Stimulated activated naive B cell treated with anti-CD40 and anti-IgM and Interleukin-4, amounts not matched to agents 10 μg/mL and 1 μg/mL and 100 μg/mL, for 72 hours (primary cell): ENCODE measurements at places on chromosomes 3 and 15.
A peak's percentile ranks its signal among the peaks of the same experiment; 100 is the strongest.

- no peak for DNase-seq
Measured at GRCh38 chr3:124584552-124585391, 145.5 kb upstream of the UMPS start.

DNA sequence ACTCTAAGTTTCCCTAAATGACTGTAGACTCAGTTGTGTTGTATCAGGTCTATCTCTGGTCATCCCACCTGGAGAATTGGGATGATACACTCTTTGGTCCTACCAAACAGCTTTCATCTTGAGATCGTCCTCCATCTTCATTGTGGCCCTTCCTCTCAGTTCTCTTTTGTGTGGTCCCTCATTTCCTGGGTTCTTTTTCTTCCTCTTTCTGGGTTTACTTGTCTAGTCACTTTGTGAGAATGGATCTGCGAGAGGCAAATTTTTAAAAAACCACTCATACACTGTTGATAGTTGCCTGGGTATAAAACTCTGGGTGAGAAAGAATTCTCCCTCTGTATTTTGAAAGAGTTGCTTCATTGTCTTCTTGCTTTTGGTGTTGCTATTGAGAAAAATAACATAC, 6.0 kb upstream of the AMOTL2 start:
- DNase-seq = no peak

DNA sequence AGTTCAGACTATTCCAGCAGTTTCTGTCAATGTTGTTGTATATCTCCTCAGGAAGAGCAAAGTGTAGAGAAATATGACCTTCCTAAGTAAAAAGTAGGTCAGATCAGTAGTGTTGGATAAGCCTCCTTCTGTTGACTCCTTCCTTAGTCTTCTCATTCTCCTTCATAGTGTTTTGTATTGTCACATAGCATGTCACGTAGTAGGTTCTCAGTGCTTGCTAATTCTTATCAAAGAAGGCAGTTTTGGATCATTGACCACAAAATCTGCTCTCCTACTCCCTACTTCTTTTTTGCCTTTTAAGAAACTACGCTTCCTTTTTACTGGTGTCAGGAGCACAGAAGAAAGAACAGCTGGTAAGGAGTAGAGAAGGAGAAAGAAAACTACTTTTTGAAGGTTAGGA, 1.0 kb upstream of the MGA start:
- no peak for DNase-seq

DNA sequence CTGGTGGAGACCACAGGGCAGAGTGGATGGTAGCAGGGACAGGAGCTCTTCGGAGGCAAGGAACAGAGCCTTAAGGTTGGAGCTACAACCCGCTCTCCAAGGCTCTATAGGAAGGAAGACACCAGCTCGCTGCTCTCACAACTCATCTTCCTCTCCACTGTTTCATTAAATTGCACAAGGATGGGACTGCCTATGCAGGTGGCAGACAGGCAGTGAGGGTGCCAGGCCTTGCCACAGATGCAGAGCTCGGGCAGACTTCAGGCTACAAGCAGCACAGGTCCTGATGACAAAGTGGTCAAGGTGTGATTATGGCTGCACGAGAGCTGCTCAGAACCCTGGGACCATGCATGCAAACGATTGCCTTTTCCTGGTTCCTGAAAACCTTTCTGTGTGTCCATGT, 144.6 kb downstream of the FOXP1 start:
- DNase-seq = no peak

DNA sequence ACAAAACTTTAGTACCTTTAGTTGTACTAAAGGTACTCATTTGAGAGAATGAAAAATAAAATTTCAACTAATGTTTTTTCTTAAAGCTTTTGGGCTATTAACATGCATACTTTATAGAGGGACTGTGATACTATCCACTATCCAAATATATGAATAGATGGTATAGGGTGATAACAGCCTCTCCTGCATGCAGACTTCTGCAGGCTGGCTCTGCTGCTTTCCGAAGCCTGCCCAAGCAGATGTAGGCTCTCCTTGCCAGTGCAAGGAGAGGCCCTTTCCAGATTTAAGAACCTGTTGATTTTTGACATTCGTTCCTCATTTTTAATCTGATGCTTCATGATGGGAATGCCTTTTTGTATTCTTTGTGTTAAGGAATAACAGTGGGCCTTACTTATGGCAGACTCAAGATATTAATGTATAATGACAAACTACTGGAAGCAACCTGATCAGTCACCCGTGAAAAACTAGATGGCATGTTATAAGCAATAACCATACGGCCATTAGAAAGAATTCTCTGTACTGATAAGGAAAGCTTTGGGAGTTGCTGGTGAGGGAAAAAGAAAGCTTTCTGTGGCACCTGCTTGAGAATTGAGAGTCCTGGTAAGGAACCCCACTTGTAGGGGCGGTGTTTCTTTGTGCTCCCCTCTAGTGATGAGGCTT, 181.7 kb downstream of the TP63 start:
- no peak for DNase-seq

DNA sequence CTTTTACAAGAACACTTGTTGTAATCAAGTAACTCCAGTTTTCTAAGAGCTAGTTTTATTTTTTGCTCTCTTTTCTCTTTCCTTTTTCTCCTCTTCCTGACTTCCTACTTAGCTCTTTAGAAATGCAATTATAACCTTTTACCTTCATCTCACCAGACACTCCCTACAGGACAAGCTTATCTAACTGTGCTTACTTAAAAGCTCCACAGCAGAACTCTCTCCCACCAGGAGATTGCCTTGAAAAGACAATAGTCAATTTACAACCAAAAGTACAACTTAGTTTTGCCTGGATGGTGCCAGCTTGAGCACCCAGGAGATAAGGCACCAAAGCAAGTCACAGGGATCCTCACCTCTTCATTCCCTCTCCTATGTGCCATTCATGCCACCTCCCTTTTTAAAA, 573.8 kb upstream of the LMCD1 start:
- no peak for DNase-seq

GRCh38 chr3:173336261-173336660, 61.3 kb upstream of the NLGN1 start:
- DNase-seq = no peak

DNA sequence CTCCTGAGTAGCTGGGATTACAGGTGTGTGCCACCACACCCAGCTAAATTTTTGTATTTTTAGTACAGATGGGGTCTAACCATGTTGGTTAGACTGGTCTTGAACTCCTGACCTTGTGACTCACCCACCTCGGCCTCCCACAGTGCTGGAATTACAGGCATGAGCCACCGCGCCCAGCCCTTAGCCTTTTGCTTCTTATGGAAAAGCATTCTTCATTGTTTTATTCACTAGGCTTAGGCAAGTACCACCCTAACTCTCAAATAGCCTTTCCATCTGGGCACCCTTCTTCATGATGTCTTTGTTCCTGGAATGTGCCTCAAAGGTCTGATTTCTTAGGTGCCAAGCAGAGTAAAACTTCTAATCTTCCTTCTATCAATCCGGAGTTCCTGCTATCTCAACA, 641.8 kb downstream of the FHIT start:
- DNase-seq = no peak

DNA sequence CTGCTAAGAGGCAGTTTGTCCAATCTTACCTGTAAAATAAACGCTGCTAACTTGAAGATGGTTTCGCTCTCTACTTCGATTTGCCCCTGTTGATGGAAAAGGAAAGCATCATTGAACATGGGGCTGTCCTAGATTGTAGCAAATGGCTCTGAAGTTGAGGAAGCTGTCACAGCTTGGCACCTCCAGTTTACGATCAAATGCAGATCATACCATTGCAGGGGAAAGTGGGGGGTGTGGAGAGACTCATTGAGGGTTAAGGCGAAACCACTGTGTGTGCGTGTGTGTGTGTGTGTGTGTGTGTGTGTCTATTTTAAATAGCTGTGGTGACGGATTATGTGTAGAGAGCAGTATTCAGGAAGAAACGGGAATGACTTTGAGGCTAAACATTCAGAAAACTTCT, 127.6 kb upstream of the LMOD3 start:
- no peak for DNase-seq

- no peak for DNase-seq
Measured at GRCh38 chr3:124775877-124776276, 45.6 kb downstream of the UMPS start.

- peak; percentile 11 for DNase-seq
Measured at GRCh38 chr3:73448761-73449301, 175.9 kb downstream of the PDZRN3 start.

GRCh38 chr3:58880182-58880581, 169.6 kb downstream of the CFAP20DC start:
- DNase-seq = no peak

GRCh38 chr3:46966811-46967210, 9.7 kb downstream of the CCDC12 start:
- DNase-seq = no peak

GRCh38 chr3:32423956-32424557, 32.4 kb downstream of the CMTM7 start:
- no peak for DNase-seq

GRCh38 chr3:65433480-65433879, 605.2 kb downstream of the MAGI1 start:
- no peak for DNase-seq

DNA sequence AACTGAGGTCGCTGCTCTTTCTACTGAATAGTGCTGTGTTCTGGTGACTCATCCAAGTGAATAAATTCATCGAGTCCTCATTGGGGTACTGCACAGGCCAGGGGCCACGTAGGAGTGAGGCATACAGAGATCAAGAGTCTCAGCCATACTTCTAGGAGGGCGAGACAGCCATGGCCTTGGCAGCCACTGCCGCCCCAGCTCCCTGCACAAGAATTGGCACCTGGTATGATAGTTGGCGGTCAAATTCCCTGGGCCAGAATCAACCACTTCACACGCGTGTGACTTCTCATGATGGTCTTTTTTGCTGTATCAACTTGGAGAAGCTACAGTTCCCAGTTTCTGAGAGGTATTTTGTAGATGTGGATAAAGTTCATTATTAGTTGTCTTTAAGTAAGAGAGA, 161.6 kb downstream of the OSBPL10 start:
- no peak for DNase-seq

- no peak for DNase-seq
Measured at GRCh38 chr15:90596943-90597342, 67.2 kb downstream of the CRTC3 start.

DNA sequence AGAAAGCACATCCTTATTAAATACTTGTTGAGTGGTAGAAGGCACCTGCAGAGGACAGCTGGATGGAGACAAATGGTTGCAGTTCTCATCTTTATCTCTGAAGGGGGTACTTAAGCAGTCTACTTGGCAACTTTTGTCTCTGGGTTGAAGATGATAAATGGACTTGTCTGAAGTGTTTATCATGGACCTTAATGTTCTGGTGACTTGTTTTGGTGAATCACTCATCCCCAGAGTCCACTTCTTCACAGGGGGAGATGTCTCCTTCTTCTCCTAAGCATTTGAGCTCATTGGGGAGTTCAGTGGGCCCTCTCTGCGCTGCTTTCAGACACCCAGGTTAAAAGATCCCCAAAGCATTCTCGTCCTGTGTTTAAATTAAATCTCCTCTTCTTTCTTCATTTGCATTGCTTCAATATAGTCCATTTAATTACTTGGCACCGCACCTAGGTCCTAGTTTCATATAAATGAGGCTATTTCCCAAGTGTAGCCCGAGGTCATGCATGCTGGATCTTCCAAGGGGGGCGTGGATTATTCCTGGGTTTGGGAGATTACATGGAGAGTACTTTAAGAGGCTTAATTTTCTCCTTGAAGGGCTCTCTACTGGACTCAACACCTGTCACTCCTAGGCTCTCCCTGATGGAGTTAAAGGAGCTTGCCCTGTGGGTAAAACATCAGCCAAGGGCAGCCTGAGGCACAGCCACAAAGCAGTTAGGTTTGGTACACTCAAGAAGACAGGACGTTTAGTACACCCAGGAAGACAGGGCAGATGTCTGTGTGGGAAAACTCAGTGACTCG, 239.3 kb upstream of the C2CD4B start:
- no peak for DNase-seq

DNA sequence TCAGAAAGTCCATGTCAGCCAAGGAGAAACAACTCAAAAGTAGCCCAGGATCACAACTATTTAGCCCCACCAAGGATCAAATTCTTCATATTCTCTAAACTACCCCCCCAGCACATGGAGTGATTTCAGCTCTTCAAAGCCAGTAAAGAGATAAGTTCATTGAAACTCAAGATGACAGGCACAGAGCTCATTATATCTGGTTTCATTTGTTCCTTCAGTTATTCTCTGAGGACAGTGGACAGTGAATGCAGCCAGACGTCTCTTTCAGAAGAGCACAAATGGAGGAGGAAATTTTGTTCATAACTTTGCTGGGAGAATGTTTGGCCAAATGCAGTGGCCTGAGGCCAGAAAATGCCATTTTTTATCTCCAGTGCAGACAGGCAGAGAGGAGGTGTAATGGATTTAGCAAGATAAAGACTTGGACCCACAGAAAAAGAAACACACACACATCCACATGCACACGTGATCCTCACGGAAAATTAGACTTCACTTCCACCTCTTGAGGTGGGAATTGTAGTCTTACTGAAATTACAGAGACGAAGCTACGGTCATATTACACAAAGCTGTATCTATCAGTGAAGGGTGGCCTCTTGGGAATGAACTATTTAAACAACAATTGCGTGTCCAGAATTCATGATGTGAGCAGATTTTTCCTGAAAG, 64.6 kb downstream of the HES1 start:
- no peak for DNase-seq

DNA sequence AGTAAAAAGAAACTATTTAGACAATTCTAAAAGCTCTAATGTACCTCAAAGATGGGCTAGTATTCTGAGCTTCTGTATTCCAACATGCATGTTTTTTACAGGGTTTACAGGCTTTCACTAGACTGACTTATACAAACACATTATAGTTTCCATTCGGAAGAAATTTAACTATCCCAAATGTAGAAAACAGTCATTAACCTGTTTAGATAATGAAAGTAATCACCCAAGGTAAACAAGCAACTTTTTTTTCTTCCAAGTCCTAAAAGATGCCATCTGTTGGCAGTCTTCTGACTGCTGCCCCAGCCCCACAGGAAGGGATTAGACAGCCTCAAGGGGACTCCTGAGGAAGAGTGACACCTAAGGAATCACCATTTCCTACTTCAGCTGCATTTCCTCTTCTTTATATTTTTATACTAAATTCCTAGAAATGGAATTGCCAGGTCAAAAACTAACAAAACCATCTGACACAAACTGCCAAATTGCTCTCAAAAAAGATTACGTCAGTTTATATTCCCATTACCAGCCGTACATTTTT, 25.5 kb downstream of the SIN3A start:
- DNase-seq = no peak

DNA sequence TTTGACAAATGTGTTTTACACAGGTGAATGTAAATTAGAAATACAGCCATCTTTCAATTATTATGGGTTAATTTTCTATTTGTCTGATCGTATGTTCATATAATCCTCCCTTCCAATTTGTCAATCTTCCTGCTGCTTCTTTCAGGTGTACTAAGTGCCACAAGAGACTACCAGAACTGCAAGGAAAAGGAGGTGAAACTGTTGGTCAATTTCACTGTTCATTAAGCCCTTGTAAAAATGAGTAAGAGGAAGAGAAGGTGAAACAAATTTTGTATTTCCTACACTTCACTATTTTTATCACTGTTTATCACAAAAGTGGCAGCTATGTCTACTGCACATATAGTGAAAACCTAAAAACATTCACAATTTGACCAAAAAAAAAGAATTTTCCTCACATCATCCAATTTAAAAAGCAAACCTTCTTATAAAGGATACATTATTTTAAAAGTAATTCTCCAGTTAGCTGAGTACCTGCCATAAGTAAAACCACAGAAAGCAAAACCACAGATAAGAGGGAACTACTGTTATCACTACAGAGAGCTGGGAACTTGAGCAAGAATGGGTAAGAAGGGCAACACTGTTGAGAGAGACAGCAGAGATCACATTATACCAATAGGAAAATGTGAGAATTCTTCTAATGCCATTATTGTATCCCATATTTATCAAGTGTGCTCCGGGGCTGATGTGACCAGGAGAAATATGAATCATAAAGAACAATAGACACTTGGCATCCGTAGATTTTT, 163.0 kb downstream of the TBC1D5 start:
- DNase-seq = no peak
